ENCODE measurements at places on chromosomes 1 and 21.

GRCh38 chr1:167826127-167826526, 87.8 kb downstream of the ADCY10 start:
- no peak for DNase-seq

DNA sequence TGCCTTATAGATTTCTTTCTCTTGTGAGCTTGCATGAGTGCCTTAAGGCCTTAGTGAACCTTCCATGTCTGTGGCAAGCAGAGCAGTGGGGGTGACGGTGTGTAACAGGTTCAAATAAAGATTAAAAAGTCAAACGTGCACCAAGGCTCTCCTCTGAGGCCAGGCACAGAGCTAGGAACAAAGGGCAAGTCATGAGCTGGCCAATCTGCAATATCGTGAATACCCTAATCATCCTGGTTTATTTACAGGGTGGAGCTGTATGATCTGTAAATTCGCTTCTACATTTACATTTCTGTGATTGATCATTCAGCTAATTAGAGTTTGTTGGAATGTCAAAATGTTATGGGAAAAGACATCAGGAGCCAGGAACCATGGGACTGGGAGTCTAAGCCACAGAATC, 120.2 kb downstream of the CAPN8 start:
- DNase-seq: no peak

DNA sequence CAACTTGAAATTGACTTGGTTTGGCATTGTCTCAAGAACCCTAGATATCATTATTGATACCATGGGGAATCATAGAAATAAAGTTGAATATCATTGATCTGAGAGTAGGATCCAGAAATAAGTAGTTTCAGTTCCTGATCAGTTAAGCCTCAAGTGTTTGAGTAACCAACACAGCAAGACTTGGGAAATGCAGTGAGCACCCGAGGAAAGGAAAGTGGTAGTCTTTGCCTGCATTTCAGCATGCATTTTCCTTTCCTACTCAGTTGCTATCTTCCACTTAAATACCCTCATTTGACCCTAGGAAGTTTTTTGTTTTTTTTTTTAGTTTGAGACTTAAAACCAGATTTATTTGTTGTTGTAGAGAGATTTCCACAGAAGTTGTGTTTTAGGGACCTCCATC, 18.9 kb downstream of the CLEC20A start:
- DNase-seq: no peak

DNA sequence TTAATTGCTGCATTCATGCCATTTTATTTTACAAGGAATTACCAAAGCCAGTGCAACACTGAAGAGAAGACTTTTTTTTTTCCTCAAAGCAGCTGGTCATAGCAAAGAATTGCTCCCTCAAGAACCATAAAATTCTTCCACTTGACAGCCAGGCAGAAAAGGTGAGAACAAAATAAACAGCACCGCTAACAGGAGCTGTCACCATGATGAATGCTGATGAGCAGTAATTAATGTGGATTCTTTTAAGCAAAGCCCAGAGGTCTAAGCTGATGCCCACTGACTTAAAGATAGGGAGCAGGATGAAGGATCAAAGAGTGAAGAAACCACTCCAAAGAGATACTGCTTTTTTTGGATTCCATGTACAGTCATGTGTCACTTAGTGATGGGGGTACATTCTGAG, 428.4 kb downstream of the BRINP3 start:
- DNase-seq: no peak

- no peak for DNase-seq
Measured at GRCh38 chr1:117188170-117188815, 22.4 kb downstream of the VTCN1 start.

Measured in ecto neural progenitor cell (in vitro differentiated cells).